ENCODE measurements at places on chromosomes 2 and 18.

DNA sequence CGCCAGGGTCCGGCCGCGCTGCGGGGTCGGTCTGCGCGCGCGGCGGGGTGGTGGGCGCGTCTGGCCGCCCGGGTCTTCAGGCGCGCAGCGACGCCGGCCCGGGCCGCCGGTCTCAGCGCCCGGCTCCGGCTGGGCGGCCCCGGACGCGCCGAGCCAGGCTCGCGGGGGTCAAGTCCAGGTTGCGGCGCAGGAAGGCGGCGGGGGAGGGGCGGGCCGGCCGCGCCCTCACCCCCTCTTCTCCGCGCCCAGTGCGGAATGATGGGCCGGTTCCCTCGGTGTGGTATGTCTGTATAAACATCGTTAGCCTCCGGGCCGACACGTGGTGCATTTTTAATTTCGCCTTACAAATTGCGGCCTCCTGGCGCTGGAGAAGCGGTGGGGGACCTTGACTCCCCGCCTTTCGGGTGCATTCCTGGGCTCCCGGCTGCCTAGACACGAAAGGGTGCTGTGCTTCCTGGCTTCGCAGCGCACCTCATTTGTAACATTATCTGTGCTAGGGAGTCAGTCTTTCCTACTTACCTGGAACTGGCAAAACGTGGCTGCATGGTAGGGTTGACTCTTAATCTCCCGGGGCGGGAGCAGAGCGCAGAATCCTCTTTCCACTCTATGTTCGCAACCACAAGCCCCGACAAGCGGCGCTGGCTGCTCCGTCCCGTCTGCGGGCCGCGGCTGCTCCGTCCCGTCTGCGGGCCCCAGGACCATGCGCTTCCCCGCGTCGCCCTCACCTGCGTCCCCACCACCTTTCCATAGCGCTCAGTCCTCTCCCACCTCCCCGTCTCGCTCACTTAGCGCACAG, 69.0 kb downstream of the CTAGE1 start:
- DNase-seq = no peak

- DNase-seq = no peak
These were observed 98.2 kb downstream of the SOCS6 start for GRCh38 chr18:70387027-70387426.

DNA sequence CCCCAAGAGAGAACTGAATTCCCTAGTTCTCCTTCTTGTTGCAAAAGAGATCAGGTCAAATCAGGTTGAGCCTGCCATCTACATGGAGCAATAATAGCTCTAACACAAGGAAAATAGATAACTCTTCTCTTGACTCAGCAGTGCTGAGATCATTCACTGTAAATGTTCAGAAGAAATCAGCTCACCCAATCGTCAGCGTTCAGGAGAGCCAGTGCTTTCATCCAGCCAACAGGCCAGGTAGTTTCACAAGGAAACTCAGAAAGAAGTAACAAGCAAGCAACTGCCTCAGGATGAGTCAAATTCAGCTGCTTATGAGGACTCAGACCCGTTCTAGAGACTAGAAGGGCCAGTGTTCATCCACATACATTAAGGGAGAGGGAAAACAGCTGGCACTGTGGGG, 5.9 kb downstream of the LMAN2L start:
- DNase-seq = no peak

DNA sequence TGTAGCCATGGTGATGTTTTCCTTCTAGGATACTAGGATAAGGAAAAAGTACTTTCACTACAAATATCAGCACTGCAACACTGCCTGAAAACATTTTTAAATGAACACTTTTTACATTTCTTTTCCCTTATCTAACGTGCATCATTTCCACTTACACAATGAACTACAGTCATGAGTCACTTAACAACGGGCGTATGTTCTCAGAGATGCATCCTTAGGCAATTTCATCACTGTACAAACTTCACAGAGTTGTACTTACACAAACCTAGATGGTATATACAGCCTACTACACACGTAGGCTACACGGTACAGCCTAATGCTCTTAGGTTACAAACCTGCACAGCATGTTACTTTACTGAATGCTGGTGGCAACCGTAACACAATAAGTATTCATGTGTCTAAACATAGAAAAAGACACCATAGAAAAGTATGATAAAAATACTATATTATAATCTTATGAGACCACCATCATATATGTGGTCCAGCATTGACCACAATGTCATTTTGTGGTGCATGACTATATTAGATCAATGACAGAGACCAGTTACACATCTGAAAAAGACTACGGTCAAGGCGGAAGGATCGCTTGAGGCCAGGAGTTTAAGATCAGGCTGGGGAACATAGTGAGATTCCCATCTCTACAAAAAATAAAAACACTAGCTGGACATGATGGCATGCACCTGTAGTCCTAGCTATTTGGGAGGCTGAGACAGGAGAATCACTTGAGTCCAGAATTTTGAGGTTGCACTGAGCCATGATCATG, 39.8 kb downstream of the WDR33 start:
- no peak for DNase-seq

DNA sequence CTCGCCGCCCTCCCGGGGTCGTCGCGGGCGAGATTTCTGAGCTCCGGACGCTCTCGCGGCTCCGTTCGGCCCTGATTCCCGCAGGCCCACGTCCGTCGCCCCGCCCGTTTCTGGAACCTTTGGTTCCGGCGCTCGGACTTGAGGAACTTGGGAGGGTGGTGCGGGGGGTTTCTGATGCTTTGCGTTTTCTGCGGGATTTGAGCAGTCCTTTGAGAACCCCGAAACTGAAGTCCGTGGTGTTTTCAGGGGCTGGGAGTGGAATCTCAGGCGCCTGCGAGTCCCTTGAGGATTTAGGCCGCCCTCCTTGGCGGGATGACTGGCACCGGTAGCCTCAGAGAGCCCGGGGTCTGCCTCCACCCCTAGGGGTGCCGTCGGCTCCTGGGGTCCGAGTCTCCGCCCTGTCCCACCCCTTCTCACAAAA, 336 bp downstream of the THNSL2 start:
- no peak for DNase-seq

DNA sequence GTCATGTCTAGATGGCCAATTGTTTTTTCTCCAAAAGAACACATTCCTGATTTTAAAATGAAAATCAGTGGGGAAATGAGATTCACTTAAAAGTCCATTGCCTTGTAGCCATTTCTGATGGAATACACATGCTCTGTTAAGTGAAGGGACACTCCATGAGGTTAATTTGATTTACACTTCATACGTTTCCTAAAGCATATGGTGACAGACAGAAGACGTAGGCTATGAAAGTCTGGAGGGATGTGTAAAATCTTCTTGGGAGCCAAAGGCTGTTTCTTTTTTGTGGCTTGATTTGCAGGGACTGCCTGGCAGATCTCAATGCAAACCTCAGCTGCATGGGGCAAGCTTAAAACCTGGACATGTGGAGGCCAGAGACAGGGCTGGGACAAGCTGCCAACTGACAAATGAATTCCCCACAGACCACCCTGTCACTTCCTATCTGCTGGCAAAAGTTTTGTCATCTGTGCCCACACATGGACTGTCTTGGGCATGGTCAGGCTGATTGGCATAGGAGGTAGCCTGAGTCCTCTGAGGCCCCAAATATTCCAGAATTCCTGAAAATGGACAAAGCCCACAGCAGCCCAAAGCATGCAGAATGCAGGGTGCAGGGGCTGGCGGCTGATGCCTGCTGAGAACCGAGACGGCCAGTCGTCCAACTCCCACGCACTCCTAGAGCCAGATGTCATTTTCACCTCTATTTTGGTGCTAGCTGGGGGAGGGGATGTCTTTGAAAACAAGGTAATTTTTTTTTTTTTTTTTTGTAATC, 73.9 kb downstream of the SDC1 start:
- no peak for DNase-seq

- no peak for DNase-seq
These were observed 91.6 kb downstream of the TTC27 start for GRCh38 chr2:32719430-32719829.

DNA sequence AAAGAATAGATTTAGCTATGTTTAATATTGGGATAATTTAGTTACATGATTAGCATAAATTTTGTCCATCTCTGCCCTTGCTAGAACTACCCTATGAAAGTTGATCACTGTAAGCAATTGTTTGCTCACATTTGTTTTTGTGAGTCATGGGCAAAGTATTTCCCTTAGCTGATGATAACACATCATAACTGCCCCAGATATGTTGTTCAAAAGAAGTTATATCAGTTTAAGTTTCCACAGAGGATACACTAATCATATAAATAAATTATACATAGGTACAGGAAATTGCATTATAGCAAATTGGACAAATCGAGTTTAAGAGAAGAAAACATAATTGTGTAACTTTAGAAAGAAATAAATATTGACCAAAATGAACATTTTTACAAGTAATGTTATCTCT, 223.2 kb upstream of the PIK3C3 start:
- DNase-seq = no peak

GRCh38 chr2:140041811-140042210, 1261.6 kb upstream of the NXPH2 start:
- DNase-seq = no peak

DNA sequence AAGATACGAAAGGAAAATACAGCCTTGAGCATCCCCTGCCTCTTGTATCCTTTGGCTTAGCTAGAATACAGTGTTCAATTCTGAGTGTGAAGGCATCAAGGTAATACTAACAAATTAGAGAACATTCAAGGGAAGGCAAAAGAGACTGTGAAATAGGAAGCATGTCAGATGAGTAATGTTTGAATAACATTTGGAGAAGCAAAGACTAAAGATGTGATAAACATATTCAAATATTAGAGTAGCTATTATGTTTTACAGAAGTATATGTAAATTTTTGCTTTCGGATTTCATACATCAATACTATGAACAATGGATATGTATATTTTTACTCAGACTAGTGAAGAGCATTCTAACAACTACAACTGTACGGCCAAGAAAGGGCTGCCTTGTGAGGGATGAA, 161.7 kb upstream of the FN1 start:
- DNase-seq = no peak

DNA sequence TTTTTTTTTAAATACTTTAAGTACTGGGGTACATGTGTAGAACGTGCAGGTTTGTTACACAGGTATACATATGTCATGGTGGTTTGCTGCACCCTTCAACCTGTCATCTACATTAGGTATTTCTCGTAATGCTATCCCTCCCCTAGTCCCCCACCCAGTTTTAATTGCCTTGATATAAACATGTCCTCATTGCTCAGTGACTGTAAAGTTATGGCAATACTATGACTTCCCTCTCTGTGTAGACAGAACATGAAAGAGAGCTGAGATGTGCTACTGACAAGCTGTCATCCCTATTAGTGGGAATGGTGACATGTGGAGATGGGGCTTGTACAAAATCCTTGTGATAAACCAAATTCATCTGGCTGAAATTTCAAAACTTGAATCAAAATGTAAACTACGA, 449.7 kb upstream of the TRIB2 start:
- DNase-seq = no peak

DNA sequence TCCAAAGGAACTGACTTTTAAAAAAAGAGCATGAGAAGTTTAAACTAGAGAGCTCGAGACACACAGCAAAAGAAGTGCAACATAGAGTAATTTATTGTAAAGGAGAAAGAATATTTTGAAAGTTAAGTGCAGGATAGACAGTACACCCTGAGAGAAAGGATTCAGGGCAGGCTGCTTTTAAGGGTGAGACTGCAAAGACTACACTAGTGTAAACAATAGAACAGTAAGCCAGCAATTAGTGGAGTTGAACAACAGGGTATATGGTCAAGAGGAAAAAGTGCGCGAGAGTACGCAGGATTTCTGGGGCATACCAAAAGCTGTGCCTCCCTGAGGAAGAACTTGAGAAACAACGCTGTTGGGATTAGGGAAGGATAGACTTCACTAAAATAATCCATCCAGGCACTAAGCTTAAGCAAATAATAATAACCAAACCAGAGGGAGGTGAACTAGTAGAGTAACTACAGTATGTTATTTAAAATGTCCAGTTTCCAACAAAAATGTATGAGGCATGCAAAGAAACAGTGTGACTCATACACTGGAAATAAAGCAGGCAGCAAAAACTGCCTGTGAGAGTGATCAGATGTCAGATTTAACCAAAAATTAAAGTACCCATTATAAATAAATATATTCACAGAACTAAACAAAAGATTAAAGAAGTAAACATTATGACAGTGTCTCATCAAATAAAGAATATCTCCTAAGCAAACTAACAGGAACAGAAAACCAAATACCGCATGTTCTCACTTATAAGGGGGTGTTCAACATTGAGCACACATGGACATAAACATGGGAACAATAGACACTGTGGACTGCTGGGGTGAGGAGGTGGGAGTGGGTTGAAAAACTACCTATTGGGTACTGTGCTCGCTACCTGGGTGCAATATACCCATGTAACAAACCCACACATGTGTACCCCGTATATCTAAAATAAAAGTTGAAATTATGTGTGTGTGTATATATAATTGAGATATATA, 40.5 kb upstream of the EMILIN2 start:
- no peak for DNase-seq

DNA sequence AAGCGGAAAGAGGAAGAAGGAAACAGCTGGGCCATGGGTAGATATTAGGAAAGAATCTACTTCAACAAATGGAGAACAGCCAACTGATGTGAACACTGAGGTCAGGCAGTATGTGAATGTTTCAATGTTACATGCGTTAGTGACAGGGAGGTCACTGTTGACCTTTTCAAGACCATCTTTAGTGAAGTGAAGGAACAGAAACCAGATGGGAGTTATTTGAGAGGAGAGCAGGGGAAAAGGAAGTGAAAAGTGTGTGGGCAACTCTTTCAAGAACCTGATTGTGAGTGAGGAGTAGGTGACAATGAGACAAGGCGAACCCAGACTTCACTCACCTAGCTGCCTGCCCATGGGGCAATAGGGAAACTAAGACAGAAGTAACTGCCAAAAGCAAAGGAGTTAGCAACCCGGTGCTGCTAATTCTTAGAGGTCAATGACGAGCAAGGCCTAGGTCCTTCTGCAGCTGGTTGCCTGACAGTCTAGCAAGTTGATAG, 67.0 kb downstream of the SP3 start:
- DNase-seq = peak; percentile 26

- DNase-seq = no peak
These were observed 153.8 kb upstream of the SIX3 start for GRCh38 chr2:44787663-44788062.

DNA sequence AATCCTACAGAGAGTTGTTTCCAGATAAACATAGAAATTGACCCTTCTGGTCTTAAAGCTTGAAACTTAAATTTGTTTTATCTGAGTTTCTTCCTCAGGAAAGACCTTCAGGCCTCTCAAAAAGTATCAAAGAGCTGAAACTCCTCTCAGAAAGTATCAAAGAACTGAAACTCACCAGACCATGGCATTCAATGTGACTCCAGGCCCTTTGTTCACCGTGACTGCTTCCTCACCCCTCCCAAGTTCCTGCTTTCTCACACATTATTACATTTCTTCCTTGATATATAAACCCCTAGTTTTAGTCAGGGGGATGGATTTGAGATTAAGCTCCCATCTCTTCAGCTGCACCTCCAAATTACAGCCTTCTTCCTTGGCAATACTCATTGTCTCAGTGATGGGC, 6.0 kb downstream of the ANKMY1 start:
- DNase-seq = no peak
